Naive thymus-derived CD4-positive, alpha-beta T cell (primary cell): ENCODE measurements at places on chromosomes 5 and 9.

- H3K4me1 ChIP-seq, result peaks cover 10% of the 10 kb centered on the region
- peak overlapping the region; percentile 98 for H3K27ac ChIP-seq
- H3K27me3 ChIP-seq, result no peaks in the 10 kb centered on the region
- peaks cover 4% of the 10 kb centered on the region for H3K36me3 ChIP-seq
- DNase-seq, result peak; percentile 90
- H3K4me3 ChIP-seq, result peak overlapping the region; percentile 77
Observed at GRCh38 chr5:16617274-16617968, 624 bp upstream of the RETREG1 start.

GRCh38 chr5:151224372-151224771 is 480 bp upstream of the CCDC69 start:
- H3K27me3 ChIP-seq, result no peaks in the 10 kb centered on the region
- H3K4me1 ChIP-seq, result peaks cover 49% of the 10 kb centered on the region
- H3K36me3 ChIP-seq, result no peaks in the 10 kb centered on the region
- DNase-seq, result no peak
- peak overlapping the region; percentile 95 for H3K4me3 ChIP-seq

DNA sequence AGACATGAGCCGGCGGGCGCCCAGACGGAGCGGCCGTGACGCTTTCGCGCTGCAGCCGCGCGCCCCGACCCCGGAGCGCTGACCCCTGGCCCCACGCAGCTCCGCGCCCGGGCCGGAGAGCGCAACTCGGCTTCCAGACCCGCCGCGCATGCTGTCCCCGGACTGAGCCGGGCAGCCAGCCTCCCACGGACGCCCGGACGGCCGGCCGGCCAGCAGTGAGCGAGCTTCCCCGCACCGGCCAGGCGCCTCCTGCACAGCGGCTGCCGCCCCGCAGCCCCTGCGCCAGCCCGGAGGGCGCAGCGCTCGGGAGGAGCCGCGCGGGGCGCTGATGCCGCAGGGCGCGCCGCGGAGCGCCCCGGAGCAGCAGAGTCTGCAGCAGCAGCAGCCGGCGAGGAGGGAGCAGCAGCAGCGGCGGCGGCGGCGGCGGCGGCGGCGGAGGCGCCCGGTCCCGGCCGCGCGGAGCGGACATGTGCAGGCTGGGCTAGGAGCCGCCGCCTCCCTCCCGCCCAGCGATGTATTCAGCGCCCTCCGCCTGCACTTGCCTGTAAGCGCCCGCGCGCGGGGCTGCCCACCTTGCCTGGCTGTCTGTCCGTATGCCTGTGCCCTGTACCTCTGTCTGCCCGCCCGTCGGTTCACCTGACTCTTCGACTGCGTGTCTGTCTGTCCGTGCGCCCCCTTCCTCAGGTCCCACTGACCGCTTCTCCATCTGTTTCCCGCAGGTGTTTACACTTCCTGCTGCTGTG is 412 bp downstream of the FGF18 start:
- H3K36me3 ChIP-seq, result no peaks in the 10 kb centered on the region
- DNase-seq, result no peak
- H3K4me1 ChIP-seq, result peaks cover 5% of the 10 kb centered on the region
- H3K4me3 ChIP-seq, result no peak overlapping the region

DNA sequence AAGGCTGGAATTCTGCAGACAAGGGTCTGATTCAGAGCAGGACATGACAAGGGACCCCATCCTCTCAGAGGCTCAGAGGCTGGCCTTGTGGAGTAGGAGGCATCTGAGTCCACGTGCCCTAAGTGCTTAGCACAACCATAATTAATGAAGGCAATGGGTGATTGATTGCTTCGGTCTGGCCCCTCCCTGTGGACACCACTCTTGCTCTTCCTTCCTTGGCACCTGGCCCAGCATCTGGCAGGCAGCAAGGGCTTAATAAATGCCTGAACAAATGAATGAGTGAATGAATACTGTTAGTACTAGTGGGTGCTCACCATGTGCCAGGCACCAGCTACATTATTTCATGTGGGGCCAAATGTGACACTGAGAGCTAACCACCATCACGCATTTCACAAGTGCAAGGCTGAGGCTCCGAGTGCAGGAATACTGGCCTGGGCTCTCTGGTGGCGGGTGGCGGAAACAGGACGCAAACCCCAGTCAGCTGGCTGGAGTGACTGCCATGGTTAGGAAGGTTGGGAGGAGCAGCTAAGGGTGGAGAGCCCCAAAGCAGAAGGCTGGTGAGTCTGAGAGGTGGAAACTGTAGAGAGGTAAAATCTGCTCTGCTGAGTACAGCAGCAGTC is 53.6 kb downstream of the ASS1 start:
- H3K4me3 ChIP-seq, result no peak overlapping the region
- no peak for DNase-seq
- H3K27me3 ChIP-seq, result no peaks in the 10 kb centered on the region
- no peaks in the 10 kb centered on the region for H3K4me1 ChIP-seq
- H3K27ac ChIP-seq, result no peak overlapping the region

DNA sequence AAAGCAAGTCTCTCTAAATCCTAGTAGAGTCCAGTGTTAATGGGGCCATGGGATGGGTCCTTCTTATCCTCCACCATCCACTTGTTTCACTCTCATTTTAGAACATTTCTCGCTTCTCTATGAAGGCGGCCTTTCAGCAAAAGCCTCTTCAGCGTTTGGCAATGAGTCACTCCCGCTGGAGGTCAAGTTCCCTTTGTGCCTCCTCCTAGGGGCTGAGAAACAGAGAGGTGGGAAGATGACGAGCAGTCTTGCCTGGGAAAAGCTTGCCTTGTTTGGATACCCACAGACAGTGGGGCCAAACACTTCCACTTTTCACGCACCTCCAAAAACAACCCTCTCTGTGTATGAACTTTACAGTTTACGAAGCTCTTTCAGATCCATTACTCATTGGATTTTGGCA is 168.8 kb downstream of the GABBR2 start:
- H3K4me1 ChIP-seq, result no peaks in the 10 kb centered on the region
- H3K27me3 ChIP-seq, result no peaks in the 10 kb centered on the region
- H3K36me3 ChIP-seq, result no peaks in the 10 kb centered on the region
- no peak overlapping the region for H3K4me3 ChIP-seq
- H3K27ac ChIP-seq, result no peak overlapping the region
- DNase-seq, result no peak

- H3K27me3 ChIP-seq, result no peaks in the 10 kb centered on the region
- H3K4me3 ChIP-seq, result no peak overlapping the region
- DNase-seq, result no peak
- no peaks in the 10 kb centered on the region for H3K36me3 ChIP-seq
- no peaks in the 10 kb centered on the region for H3K4me1 ChIP-seq
Observed at GRCh38 chr9:9246726-9247125, 1366.1 kb downstream of the PTPRD start.

DNA sequence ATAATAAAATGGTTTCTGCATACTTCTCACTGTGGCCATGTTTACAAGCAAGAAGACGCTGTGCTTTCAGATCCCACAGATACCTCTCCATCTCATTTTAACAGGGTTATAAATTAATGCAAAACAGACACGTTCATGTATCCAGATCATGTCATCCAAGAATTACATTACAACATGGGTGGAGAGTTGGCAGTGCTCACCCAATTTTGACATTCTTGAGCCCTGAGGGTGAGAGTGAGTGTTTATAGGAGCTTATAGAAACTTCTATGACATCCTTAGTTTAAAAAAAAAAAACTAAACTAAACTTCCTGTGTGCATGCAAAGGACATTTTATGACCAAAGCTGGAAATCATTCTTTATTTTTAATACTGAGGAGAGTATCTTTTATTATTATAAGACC is 9.1 kb downstream of the PRKACG start:
- DNase-seq, result no peak
- no peaks in the 10 kb centered on the region for H3K27me3 ChIP-seq
- no peaks in the 10 kb centered on the region for H3K4me1 ChIP-seq
